ENCODE measurements at places on chromosomes 1 and 21. TPM values are rescaled to one million over a fixed set of nuclear protein-coding genes. Genes with fewer than 3 reads are reported as not detected.

DNA sequence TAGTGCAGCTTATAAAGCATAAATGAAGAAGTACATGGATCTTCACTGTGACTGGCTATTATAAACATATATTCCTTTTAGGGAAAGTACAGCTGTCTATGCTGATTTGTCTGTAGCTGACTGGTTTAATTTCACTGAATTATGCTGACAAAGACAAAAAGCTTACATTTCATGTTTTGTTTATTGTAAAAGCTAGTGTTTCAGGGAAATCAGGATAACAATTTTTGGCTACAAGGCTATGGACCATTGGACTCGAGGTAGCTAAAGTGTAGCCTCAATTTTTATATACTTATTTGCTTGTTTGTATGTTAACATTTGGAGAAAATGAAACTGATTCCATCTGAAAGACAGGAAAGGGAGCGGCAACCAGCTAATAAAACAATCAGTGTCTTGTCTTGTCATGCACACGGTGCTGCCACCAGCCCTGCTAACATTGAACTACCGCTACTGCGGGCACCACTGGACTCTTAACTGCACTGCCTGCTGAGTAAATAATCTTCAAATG lies 480.2 kb downstream of the COL11A1 start:
- DNase-seq = no peak
- no peak overlapping the region for H3K4me3 ChIP-seq
- H3K4me1 ChIP-seq = no peaks in the 10 kb centered on the region
- H3K27me3 ChIP-seq = no peaks in the 10 kb centered on the region
- H3K36me3 ChIP-seq = no peaks in the 10 kb centered on the region
- H3K27ac ChIP-seq = no peak overlapping the region

DNA sequence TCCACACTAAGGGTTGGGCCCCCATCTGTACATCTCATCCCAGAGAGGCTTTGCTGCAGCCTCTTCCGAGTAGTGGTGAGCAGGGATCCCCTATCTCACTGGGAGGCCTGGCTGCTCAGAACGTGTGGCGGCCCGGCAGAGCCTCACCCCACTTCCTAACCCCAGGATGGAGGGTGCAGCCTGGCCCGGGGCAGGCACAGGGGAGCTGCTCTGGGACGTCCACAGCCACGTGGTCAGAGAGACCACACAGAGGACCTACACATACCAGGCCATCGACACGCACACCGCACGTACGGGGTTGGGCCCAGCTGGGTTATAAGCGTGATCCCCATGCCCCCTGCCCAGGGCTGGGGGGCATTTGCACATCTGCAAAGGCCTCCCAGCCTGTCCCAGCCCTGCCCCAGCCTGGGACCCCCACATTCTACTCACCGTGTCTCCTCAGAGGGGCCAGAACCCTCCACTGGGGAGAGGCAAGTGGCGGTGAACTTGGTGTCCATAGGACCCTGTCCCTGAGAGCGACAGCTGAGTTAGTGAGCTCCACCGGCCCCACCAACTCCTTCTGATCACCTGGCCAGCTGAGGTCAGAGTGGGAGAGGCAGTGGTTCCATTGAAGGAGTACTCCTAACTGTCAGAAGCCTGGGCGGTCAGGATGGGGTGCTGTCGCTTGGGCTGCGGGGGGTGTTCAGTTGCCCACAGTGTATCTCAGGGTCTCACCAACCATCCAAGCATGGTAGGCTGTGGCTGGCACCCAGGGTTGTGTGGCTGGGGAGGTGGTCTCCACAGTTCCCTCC lies 41.2 kb downstream of the TRIM11 start:
- H3K27me3 ChIP-seq = peaks cover 17% of the 10 kb centered on the region
- peak; percentile 7 for DNase-seq
- H3K27ac ChIP-seq = peak overlapping the region; percentile 95

GRCh38 chr1:223700388-223700918 lies 11.9 kb upstream of the CAPN2 start:
- H3K4me3 ChIP-seq = no peak overlapping the region
- peaks cover 28% of the 10 kb centered on the region for H3K4me1 ChIP-seq
- no peaks in the 10 kb centered on the region for H3K36me3 ChIP-seq
- peak overlapping the region; percentile 41 for H3K27ac ChIP-seq

- peak overlapping the region; percentile 2 for H3K27ac ChIP-seq
- H3K27me3 ChIP-seq = peaks cover 17% of the 10 kb centered on the region
- no peak for DNase-seq
- H3K4me1 ChIP-seq = peaks cover 43% of the 10 kb centered on the region
- H3K4me3 ChIP-seq = no peak overlapping the region
Observed at GRCh38 chr1:9179463-9180110, 50.7 kb upstream of the GPR157 start.

DNA sequence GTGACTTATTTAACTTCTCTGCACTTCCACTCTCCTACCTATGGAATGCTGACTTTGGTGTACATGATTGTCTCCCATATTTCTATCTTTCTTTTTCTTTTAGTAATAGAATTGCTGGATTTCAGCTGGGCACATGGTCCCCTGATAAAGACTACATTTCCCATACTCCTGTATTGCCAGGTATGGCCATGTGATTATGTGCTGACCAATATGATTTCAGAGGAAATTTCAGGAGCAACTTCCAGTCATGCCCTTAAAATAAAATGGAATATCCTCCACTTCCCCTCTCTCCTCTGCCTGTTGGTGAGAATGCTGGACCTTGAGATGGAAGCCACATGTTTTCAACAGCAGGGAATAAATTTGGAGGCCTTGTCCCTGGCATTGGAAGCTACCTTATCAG lies 130.7 kb upstream of the IGSF21 start:
- H3K27ac ChIP-seq = no peak overlapping the region
- H3K36me3 ChIP-seq = no peaks in the 10 kb centered on the region
- no peaks in the 10 kb centered on the region for H3K4me1 ChIP-seq
- no peak overlapping the region for H3K4me3 ChIP-seq
- no peak for DNase-seq

- H3K4me1 ChIP-seq = peaks cover 24% of the 10 kb centered on the region
- no peaks in the 10 kb centered on the region for H3K36me3 ChIP-seq
- peaks cover 40% of the 10 kb centered on the region for H3K27me3 ChIP-seq
- no peak for DNase-seq
Observed at GRCh38 chr1:177305040-177306018, 134.6 kb downstream of the BRINP2 start.

GRCh38 chr1:94056996-94057395 lies 64.0 kb downstream of the ABCA4 start:
- H3K36me3 ChIP-seq = no peaks in the 10 kb centered on the region
- no peak overlapping the region for H3K4me3 ChIP-seq
- no peak for DNase-seq
- H3K4me1 ChIP-seq = peaks cover 39% of the 10 kb centered on the region

DNA sequence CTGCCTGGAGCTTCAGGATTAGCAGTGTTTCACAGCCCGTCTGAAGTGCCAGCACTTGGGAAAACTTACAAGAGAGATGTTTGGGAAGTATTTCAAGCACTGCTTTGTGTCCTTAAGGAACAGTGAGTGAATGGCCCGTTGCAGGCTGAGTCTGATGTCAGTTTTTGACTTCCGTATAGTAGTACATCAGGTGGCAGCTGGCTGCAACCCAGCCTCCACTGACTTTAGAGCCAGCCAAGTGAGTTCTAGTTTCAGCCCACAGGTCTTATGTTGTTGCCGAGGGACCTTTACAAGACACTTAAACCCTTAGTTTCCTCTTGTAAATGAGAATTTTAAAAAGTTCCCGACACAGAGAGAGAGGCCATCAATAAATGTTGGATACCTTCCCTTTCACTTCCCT lies 35.0 kb downstream of the UCK2 start:
- no peaks in the 10 kb centered on the region for H3K36me3 ChIP-seq
- H3K4me3 ChIP-seq = no peak overlapping the region
- H3K4me1 ChIP-seq = peaks cover 35% of the 10 kb centered on the region
- no peaks in the 10 kb centered on the region for H3K27me3 ChIP-seq
- H3K27ac ChIP-seq = no peak overlapping the region

DNA sequence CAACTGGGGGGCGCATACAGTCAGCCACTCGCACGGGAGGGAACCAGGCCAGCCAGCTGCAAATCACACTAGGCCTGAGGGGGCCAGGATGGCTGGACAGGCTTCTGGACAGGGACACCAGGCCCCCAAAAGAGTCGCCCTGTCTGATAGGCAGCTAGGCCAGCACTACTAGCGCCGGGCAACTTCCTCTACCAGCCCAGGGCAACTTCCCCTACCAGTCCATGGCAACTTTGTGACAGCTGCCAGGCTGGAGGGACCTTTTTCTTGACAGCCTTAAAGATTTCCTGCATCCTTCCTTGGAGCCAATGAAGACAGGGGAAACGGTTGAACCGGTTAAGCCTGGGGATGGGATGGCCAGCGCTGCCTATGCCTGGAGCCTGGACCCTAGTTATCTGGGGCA lies 5.1 kb downstream of the IFFO2 start:
- peak overlapping the region; percentile 62 for H3K4me3 ChIP-seq
- no peak for DNase-seq
- no peaks in the 10 kb centered on the region for H3K27me3 ChIP-seq
- no peaks in the 10 kb centered on the region for H3K36me3 ChIP-seq

DNA sequence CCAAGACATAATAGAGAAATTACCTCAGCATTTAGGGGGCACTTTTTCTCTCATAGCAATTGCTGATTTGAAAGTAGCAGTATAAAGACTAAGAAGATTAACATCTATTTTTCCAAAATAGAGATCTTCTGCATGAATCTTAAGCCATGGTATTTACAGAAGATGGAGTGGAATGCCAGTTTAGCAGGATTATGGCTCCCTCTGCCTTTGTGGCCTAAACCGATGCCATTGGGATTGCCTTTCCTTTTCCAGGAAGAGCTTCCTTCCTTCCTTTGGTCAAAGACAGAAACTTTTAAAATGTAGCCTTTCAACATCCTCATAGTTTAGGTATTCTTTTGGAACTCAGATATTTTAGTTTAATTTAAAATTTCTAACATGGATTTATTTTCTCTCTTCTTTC lies 39.4 kb downstream of the CFHR5 start:
- H3K36me3 ChIP-seq = no peaks in the 10 kb centered on the region
- no peaks in the 10 kb centered on the region for H3K27me3 ChIP-seq
- no peak overlapping the region for H3K4me3 ChIP-seq
- no peaks in the 10 kb centered on the region for H3K4me1 ChIP-seq

GRCh38 chr1:162368451-162368850 lies 8.2 kb downstream of the SPATA46 start:
- H3K4me3 ChIP-seq = no peak overlapping the region
- no peak overlapping the region for H3K27ac ChIP-seq
- DNase-seq = no peak
- peaks cover 5% of the 10 kb centered on the region for H3K4me1 ChIP-seq
- H3K27me3 ChIP-seq = no peaks in the 10 kb centered on the region
- H3K36me3 ChIP-seq = no peaks in the 10 kb centered on the region

The RCC1 gene
- total RNA-seq = 6.3 TPM

The CA14 gene
- 3.1 TPM for total RNA-seq

The SLC45A1 gene
- 1.8 TPM for total RNA-seq

The LAMB3 gene
- 6.5 TPM for total RNA-seq

The NPHS2 gene
- not detected for total RNA-seq

The TMPRSS2 gene
- total RNA-seq = not detected

The CLDN17 gene
- not detected for total RNA-seq

The ARMH1 gene
- total RNA-seq = 1.1 TPM

The OR6N1 gene
- total RNA-seq = not detected

The MAGI3 gene
- total RNA-seq = 5.4 TPM

Data from left ventricle myocardium inferior (tissue), 1 donor.